ENCODE measurements at places on chromosomes 2 and 18.

- no peak for DNase-seq
Measured at GRCh38 chr18:45213040-45213333, 402.3 kb upstream of the SLC14A2 start.

GRCh38 chr18:49855711-49856415 is 42.5 kb upstream of the ACAA2 start:
- DNase-seq = no peak

GRCh38 chr18:37289423-37289822 is 276.2 kb downstream of the CELF4 start:
- DNase-seq = no peak

GRCh38 chr2:99485824-99486223 is 4.0 kb downstream of the REV1 start:
- no peak for DNase-seq

DNA sequence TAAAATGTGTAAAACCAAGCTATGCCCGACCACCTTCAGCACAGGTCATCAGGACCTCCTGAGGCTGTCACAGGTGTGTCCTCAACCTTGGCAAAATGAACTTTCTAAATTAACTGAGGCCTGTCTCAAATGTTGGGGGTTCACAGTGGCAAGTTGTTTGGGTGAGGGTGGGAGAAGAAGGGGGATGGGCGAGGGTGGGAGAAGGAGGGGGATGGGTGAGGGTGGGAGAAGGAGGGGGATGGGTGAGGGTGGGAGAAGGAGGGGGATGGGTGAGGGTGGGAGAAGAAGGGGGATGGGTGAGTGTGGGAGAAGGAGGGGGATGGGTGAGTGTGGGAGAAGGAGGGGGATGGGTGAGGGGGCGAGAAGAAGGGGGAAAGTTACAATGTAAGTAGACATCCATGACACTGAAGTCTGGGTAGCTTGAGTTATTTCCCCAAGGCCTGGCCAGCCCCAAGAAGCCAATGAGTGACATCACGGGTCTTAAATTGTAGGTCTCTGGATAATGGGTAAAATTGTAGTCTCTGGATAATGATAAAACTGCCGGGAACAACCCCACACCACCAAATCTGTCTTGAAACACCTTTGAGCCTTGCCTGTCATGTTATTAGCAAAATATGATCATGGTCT is 56.3 kb downstream of the TIMM21 start:
- no peak for DNase-seq

DNA sequence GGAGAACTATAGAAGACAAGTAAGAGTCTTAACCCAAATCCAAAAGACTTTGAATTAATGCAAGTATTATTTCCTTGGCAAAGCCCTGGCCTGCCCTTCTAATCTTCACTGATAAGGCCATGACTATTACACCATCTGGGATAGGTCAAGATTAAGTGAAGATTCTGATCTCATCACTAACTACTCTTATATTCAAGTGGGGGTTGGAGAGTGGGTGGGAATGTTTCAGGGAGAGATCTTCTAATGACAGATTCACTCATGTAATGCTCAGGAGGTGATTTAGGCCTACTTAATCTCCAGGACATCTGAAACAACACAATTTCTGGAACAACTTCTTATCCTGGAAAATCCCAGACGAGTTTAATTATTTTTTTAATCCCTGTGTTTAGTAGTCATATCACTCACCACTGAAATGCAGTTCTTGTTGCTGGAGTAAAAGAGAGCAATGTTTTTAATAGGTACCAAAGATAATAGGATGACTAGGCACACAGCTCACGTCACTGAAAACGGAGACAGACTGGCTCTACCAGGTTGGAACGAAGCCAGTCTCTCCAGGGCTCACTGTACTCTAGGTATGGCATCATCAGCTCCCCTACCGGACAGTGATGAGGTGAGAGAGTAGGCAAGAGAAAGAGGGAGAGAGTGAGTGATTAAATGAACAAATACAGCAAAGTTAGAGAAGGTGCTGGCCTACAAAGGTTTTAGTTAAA is 133.1 kb downstream of the NCKAP5 start:
- no peak for DNase-seq

DNA sequence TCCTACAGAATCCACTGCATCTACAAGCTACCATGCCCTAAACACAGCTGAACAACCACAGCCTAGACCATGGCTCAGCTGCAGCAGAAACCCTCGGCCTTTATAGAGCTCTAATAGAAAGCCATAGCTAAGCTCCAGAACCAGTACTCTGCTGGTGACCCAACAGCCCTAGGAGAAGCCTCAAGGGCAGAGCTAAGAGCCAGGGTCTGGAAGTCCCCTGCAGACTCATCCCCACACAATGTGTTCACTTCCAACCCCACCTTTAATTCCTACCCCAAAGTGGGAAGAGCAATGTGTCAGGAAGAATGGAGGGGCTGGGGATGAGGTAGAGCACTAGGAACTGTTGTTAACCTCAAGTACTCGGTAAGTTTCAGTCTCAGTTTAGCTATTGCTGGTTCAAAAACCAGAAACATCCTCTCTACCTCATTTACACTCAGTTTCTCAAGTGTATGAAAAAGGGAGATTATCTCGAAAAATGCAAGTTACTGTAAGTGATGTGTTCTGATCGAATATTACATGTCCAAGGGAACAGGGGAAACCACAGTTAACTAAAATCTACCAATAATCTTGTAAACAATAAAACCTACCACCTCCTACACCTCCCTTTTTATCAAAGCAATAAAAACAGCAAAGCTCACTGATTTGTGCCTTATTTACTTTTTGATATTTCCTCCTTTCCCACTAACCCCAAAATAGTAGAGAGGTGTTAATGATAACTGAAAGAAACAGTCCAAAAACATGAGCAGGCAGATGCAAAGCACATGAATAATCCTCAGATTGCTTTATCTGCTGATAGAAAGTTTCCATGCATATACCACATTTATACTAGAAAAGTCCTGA is 36.2 kb downstream of the THADA start:
- no peak for DNase-seq

DNA sequence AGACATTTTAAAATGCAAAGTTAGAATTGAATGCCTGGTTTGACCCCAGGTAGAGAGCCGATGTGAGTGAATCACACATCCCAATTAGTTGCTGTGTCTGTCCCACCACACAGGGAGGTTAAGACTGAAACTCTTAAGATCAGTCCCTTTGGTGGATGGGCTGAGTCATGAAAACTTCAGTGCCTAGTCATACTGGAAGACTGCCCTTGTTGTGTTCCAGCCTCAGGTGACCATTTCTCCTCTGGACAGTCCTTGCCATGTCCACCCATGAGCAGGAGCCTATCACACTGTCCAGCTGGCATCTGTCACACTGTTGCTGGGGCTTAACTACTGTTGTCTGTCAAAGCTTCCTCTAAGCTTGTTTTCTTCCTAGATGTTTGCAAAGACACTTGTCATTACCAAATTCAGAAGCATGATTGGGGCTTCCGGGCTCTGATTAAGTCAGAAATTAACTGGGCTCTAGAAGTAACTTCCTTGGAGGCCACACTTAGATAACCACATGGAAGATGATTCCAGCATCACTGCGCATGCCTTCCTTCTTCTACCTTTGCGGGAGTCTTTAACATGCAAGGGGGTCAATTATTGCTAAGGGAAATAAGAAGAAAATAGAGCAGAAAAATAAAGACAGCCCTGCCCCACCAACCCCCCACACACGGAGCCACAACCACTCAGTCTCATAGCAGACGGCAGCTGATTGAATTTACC is 21.3 kb downstream of the CYRIA start:
- no peak for DNase-seq

DNA sequence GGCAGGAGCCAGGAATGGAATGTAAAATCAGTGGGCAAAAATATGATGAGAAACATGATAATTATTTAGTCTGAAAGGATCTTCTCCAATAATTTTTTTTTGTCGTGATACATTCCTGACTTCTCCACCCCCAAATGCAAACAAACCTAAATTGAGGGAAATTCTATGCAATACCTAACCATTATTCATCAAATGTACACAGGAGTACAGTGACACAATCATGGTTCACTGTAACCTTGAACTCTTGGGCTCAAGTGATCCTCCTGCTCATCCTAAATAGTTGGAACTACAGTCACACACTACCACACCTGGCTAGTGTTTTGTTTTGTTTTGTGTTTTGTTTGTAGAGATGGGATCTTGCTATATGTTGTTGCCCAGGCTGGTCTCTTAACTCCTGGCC is 46.5 kb downstream of the RAB10 start:
- no peak for DNase-seq

DNA sequence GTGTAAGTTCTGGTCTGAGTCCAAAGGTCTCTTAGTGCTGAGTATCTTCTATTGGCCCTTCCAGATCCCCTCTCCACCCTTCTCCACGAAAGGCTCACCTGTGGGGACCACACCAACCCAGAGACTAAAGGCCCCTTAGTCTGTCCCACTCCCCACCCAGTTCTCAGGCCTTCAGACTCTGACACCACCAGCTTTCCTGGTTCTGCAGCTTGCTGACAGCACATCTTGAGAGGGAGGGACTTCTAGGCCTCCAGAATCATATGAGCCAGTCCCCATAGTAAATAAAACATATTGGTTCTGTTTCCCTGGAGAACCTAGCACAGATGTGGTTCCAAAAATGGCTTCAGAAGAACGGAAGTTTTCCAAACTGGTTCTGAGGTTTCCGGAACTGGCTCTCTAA is 38.5 kb upstream of the KLF11 start:
- no peak for DNase-seq

GRCh38 chr2:151334082-151334815 is 23.1 kb upstream of the TNFAIP6 start:
- no peak for DNase-seq

- DNase-seq = no peak
Measured at GRCh38 chr18:28095631-28096030, 81.3 kb downstream of the CDH2 start.

- DNase-seq = peak; percentile 3
Measured at GRCh38 chr2:112541315-112542122, 746 bp upstream of the POLR1B start.

- no peak for DNase-seq
Measured at GRCh38 chr2:226693521-226693920, 106.1 kb downstream of the IRS1 start.

- no peak for DNase-seq
Measured at GRCh38 chr2:109632158-109632789, 18.1 kb downstream of the SOWAHC start.

DNA sequence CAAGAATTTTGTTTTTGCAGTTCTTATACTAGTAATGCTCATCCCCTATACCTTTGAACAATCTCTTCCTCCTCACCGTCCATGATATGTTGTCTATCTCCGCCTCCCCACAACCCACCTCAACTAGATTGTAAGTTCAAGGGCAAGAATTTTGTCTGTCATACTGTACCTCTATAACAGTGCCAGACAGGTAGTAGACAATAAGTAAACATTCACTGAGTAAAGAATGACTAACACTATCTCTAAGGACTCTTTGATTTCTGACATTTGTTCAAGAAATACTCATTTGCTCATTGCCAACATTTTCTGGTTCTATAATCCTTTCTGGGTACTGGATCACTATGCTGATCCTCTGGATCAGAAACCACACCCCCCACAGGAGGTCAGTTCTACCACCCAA is 82.4 kb downstream of the EXOC6B start:
- DNase-seq = no peak

- no peak for DNase-seq
Measured at GRCh38 chr2:15889442-15890123, 50.8 kb upstream of the MYCN start.

- no peak for DNase-seq
Measured at GRCh38 chr2:119469661-119470297, 38.1 kb downstream of the TMEM37 start.

GRCh38 chr2:123597988-123598387 is 427.1 kb upstream of the CNTNAP5 start:
- no peak for DNase-seq

DNA sequence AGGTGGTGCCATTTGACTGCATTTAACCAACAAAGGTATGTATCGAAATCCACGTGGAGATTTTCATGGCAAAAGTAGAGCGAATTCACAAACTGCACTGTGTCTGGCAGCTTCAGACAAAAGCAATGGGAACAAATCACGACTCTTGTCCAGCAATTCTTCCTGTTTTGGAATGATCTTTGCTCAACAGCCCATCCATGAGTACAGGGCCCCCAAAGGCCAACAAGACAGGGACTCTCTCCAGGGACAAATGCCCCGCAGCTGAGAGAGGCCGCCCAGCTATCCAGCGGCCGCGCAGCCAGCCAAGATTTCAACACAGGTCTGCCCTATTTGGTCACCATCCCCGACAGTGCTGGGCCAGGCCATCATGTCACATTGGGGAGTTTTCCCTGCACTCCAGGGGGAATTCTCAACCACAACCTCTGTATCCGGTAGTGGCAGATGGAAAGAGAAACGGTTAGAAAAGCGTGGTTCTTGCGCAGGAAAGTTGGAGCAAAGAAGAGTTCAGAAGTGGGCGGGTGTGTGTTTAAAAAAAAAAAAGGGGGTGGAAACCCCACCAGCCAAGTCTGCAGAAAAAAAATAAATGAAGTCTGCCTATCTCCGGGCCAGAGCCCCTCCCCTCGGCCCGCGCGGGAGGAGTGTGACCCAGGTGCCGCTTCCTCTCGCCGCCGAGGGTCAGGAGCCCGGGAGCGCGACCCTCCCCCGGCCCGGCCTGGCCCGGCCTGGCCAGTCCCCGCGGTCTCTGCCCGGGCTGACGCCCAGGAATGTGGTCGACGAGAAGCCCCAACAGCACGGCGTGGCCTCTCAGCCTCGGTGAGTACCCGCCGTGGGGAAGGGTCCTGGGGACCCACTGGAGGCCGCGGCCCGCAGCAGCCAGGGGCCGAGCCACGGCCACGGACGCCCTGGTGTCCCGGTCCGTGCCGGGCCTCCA is at the start of gene GYPC:
Gene GYPC (plus strand): TSS at position 659 of the 931 bp plus-strand sequence. CDS start 106 bp downstream, at position 765.
- peak; percentile 36 for DNase-seq

GRCh38 chr2:174243812-174244211 is 4.5 kb downstream of the OLA1 start:
- DNase-seq = no peak

DNA sequence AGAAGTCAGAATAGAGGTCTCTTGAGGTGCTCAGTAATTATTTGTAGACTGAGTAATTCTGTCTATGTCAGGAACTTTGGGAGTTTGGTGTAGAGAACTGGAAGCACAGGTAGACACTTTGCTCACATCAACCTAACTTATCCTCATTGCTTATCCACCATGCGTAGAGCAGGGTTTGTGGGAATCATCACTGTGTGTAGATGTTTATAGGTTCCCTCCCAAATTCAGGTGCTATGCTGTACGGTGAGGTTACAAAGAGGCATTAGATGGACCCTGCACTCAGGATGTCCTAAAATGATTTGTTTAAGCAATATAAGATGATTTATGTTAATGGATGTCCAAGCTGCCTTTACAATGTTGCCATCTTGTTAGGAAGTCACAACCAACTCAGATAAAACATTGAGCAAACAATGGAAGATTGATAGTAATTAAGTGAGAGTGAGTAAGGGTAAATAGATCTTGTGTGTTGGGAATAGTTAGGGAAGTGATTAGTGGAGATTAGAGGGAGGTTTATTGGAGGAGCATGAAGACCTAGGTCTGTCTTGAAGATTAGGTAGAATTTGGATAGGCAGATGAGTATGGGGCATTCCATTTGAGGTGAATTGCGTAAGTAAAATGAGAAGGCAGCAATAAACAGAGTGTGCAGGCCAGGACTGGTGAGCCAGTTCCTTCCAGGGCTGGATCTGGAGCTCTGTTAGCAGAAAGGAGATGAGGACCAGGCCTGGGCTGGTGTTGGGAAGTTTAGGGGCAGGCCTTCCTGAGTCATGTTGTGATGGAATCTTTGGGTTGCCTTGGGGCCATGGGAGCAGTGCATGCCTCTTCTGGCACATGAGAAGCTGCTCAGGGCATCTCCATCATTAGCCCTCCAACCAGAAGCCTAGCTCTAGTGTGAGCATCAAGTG is 12.1 kb downstream of the EPAS1 start:
- DNase-seq = no peak

GRCh38 chr2:127485051-127485693 is 41.1 kb downstream of the IWS1 start:
- DNase-seq = no peak
